ENCODE measurements at places on chromosomes 5 and 9.

GRCh38 chr9:131012396-131012917, 3.5 kb downstream of the LAMC3 start:
- no peak for DNase-seq

- DNase-seq, result no peak
Observed at GRCh38 chr5:72608926-72609325, 101.7 kb upstream of the ZNF366 start.

- no peak for DNase-seq
Observed at GRCh38 chr9:124871156-124871561, 9.2 kb downstream of the ARPC5L start.

DNA sequence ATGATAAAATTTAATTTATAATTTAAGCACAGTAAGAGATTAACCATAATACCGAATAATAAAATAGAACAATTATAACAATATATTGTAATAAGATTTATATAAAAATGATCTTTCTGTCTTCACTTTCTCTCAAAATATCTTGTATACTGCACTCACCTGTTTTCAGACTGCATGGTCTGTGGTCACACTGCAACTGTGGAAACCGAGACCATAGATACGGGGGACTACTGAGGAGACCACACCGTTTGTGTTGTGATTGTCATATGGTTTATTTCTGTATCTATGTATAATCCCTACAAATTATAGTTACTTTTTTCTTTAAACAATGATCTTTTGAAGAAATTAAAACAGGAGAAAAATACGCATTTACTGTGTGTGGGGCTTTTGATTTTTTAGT, 78.8 kb upstream of the TNFAIP8 start:
- DNase-seq, result no peak

- DNase-seq, result no peak
Observed at GRCh38 chr5:133285583-133286021, 233.8 kb downstream of the HSPA4 start.

GRCh38 chr9:34591248-34591916, 1.9 kb upstream of the CNTFR start:
- peak; percentile 79 for DNase-seq

- DNase-seq, result no peak
Observed at GRCh38 chr9:113566712-113567071, 103.2 kb downstream of the RGS3 start.

GRCh38 chr5:131276072-131276471, 12.2 kb downstream of the CDC42SE2 start:
- no peak for DNase-seq

GRCh38 chr5:177495243-177496060, 2.0 kb downstream of the PDLIM7 start:
- no peak for DNase-seq

GRCh38 chr9:114028646-114029045, 49.5 kb downstream of the AMBP start:
- no peak for DNase-seq

GRCh38 chr9:122088880-122089706, 4.0 kb downstream of the TTLL11 start:
- no peak for DNase-seq

DNA sequence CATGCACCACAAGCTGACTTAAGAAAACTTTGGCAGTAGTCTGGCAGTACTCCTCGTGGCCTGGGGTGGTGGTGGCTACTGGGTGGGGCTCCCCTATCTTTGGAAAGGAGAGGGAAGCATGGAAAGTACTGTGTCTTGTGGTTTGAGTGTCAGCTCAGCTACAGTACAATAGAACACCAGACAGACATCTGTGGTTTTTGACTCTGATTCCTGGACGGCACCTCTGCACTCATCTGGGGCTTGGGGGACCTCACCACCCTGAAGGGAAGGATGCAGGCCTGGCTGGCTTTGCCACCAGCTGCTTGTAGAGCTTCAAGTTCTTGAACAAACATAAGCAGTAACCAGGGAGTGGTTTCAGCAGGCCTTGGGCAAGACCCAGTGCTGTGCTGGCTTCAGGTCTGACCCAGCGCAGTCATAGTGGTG, 40.6 kb downstream of the TNFSF8 start:
- no peak for DNase-seq

- DNase-seq, result no peak
Observed at GRCh38 chr5:33379757-33380156, 61.0 kb upstream of the TARS1 start.

DNA sequence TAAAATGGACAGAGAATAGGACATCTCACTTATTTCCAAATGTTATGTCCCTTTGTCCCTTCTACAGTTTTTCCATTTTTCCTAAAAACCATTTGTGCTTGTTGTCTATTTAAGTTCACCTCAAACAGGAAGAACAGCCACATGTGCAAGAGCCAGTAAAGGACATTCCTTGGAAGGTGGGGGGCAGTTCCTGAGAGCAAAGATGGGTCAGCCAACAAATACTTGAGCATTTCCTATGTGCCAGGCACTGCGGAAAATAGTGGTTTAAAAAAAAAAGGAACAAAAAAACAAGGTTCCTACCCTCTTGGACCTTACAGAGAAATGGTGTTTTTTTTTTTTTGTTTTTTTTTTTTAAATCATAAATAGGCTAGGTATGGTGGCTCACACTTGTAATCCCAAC, 26.8 kb downstream of the ANP32B start:
- DNase-seq, result no peak

GRCh38 chr5:97062046-97062445, 80.4 kb downstream of the LIX1 start:
- no peak for DNase-seq

DNA sequence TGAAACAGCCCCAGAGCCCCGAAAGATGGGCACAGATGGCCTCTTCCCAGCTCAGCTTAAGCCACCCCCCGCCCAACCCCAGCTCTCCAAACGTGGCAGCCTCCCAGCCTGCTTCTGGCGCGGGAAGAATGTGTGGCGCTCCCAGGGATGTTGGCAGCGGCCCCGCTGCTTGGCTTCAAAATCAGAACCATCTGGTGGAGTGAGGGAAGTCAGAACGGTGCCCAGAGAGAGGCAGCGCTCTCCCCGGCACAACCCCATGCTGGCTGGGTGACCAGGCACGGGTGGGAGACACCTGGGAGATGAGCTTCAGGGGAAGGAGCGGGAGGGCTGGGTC, 72.7 kb upstream of the ORM1 start:
- no peak for DNase-seq

GRCh38 chr5:353612-354580, 32.4 kb downstream of the AHRR start:
- no peak for DNase-seq

DNA sequence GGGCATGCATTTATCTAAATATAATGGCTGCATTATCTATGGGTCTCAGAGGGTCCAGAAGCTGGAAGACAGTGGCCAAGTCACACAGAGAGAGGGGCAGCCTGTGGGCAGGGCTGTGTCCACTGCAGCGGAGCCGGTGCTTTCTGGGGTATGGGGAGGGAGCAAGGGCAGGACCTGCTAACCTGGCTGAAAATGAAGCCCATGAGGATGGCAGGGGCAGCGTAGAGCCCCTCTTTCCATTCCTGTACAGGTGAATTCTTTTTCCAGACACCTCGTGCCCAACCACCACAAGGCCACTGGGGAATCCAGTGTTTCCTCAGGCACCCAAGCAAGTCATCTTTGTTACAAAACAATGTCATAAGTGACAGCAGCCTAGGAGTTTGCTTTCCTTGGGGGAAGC, 305.9 kb upstream of the IRX4 start:
- no peak for DNase-seq
